ENCODE measurements at places on chromosomes 13 and 19.

- DNase-seq = peak; percentile 56
Measured at GRCh38 chr13:40096357-40096901, 441.0 kb downstream of the COG6 start.

- DNase-seq = no peak
Measured at GRCh38 chr13:44868397-44868796, 120.9 kb downstream of the NUFIP1 start.

- DNase-seq = peak; percentile 55
Measured at GRCh38 chr19:49746206-49746958, 16.7 kb downstream of the TSKS start.

- DNase-seq = peak; percentile 50
Measured at GRCh38 chr19:10603873-10604459, 16.9 kb upstream of the AP1M2 start.

DNA sequence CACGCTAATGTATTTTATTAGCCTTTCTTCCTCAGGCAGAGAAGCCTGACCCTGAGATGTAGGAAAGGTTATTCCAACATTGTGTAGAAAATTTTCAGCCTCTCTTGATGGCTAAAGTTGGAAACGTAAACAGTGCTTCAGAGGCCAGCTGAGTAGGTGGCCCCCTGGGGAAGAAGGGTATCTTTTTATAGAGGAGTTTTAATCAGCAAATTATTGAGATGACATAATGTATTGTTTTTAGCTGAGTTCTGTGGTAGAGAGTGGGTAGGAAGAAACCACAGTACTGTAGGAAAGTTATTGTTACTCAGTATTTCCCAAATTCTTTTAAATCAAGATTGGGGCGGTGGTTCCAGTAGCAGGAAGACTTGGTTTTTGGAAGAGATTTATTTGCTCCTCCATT lies 268.8 kb downstream of the DLEU7 start:
- no peak for DNase-seq

DNA sequence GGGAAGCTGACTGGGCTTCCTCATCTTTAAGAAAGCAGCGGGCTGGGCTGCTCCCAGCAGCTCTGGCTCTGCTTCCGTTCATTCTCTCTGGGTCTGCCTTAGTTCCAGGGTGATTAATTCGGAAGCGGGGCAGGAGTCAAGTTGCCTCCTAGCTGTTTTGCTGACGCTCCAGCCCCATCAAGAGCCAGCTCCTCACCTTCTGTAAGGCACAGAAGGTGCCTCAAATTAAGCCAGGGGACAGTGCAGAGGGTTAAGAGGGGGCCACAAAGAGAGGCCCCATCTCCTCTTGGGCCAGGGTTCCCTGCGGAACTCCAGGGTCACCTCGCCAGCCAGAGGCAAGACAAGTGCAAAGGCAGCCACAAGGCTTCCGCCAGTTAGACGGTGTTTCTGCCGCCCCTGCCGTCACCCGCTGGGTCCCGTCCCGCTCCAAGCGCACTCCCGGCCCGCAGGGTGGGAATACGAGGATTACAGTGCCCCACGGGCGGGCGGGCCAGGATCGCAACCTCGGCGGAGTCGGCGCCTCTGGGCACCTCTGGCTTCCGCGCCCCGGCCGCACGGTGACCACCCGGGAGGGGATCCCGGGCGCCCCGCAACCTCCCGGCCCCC lies 508 bp downstream of the SLC15A1 start:
- no peak for DNase-seq

DNA sequence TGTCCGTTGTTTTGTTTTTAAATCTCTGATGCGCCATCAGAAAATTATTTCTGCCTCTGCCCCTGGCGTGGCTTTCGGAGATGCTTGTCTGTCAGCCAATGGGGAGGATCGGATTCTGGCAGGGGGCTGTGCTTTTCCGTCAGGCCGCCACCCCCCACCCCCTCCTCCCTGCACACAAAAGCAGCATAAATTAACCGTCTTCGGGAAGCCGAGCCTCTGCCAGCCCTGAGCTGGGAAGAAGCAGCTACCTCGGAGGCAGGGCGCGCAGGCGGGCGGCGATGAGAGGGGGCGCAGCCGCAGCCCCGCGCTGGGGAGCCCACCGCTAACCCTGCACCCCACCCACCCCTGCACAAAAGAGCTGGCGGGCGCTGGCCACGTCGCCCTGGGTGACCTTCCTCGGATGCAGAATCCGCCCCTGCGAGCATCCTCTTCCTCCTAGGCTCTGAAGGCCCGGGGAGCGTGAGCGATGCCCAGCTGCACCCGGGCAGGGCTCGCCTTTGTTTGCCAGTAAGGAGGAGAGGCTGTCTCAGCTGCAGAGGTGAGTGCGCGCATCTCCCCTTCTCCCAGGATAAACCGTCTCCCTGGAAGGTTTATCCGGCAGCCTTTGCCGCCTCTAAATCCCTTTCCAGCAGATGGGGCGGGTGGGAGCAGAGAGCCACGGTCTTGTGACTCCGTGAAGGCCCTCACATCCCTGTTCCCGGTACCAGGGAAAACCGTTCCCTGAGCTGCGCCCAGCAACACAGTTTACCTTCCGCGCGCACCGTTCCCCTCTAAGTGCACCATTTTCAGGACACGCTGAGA lies at the start of gene ATCAY:
ATCAY (plus strand) TSS at position 215 of the 801 bp plus-strand sequence. CDS start 5,083 bp downstream, outside the sequence.
- DNase-seq = no peak

DNA sequence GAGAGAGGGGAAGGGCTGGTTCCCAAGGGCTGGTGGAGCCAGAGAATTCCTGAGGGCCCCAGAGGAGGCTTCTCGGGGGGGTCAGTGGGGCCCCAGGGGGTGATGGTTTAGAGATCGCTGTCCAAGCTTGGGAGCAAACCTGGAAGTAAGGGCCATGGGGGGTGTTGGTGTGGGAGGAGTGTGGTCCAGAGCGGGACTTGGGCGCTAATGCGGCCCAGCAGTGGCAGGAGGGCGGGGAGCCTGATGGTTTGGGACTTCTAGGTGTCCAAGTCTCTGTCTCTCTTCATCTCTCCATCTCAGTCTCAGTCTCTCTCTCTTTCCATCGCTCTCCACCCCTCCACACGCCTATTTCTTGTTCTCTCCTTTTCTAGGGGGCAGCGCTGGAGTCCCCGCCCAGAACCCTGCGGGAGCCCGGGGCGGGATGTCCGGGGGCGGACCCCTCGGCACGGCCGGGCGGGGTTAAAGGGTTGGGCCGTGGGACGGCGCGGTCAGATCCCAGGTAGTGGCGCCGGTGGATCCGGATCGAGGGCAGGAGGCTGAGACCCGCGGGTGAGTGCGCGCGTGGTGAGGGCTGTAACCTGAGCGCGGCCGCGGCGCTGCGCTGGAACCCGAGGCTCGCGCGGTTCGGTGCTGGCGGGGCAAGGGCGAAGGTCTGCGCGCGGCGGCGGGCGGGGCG lies at the start of gene CYP4F22:
CYP4F22 (plus strand) TSS at position 491 of the 676 bp plus-strand sequence. CDS start 16,812 bp downstream, outside the sequence.
- peak; percentile 28 for DNase-seq

- no peak for DNase-seq
Measured at GRCh38 chr13:30844548-30845296, 61.3 kb upstream of the MEDAG start.

DNA sequence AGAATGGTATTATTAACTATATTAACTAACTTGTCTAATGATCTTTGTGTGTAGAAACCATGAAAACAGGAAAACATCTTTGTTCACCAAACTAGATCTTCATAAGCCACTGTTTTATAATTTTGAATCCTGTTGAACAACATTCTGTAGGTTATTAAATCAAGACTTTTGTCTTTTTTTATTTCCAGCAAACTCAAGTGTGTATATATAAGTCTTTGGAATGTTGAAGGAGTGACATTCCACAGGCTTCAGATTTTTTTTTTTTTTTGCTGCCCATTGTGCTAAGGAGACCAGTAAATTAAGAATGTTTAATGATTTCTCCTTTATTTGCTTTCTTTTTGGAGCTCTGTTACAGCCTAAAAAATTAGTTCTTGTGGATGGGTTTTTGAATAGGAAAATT lies 89.6 kb downstream of the LMO7 start:
- no peak for DNase-seq

GRCh38 chr19:8391198-8392016 lies 1.2 kb downstream of the RAB11B start:
- no peak for DNase-seq

GRCh38 chr19:14182476-14182875 lies 23.5 kb downstream of the ADGRL1 start:
- DNase-seq = no peak

- DNase-seq = no peak
Measured at GRCh38 chr13:35285677-35286076, 190.8 kb downstream of the MAB21L1 start.

DNA sequence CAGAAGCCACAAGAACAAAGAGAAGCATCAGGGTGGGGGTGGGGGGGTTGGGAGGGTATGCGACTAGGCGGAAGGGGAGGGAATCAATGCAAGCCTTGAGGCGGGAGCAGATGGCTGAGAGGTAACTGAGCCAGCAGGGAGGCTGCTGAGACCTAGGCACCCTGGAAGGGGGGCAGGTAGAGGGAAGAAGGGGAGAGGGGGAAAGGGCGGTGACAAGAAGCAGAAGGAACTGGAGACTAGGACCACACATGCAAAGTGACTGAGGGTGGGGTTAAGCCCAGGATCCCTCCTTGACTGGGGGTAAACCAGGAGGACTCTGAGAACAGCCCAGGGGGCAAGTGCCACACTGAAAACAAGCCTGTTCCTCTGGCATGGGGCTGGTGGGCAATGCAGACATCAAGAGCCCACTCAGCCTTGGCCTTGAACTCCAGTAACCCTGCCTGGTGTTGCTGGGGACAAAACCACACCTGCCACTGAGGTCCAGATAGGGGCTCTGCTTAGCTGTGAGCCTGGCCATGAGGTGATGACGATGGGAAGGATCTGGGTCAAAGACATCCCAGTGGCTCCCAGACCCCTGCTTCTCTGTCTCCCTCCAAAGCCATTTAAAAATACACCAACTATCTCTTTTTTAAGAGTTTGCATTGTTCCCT lies 20.3 kb downstream of the OPA3 start:
- peak; percentile 29 for DNase-seq

DNA sequence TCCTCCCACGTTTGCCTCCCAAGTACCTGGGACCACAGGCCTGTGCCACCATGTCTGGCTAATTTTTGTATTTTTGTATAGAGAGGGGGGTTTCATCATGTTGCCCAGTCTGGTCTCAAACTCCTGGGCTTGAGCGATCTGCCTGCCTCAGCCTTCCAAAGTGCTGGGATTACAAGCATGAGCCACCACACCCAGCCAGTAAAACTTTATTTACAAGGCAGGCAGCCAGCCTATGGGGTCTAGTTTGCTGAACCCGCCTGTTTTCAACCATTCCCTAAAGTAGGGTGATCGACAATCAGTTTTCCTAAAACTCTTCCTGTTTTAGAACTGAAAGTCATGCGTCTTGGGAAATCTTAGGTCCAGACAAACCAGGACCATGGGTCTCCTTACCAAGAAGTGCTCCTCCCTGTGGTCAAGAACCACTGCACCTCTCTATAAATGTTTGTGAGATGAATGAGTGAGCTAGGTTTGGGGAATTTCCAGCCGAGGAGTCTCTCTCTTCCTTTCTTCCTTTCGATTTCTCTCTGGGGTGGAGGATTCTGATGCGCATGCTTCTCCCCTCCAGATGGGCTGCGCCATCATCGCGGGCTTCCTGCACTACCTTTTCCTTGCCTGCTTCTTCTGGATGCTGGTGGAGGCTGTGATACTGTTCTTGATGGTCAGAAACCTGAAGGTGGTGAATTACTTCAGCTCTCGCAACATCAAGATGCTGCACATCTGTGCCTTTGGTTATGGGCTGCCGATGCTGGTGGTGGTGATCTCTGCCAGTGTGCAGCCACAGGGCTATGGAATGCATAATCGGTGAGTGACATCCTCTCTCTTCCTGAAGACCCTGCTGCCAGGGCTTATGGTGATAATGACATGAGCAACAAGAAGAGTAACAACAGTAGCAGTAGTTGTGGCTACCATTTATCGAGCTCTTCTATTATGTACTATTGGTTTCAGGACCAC lies 38.7 kb downstream of the ADGRE1 start:
- DNase-seq = no peak

DNA sequence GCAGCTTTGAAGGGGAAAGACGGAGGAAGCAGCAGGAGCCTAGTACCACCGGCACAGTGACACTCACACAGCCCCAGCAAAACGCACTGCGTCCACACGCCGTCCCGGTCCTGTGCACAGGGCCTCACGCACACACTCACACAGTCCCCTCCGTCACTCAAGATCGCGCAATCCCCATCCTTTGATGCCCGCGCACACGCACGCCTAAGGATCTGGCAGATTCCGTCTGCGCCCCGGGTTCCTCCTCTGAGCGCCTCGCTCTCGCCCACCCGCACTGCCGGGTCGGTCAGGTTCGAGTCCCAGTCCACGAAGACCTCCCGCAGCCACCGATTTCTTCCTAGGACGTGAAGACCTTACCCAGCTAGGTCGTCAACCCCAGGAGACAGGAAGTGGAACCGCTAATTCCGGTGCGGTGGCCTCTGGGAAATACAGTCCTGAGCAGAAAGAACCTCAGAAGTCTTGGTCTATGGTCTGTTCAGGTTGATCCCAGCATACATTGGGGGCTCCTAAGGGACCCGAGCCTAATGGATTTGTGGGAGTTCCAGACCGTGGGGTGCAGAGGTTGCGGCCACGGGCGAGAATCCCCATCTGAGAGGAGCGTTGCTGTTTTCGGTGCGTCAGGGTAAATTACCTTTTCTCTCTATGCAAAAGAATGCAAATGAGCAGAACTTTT lies at the start of gene ZNF780B:
ZNF780B (minus strand) TSS at position 400 of the 673 bp plus-strand sequence. CDS start 5,899 bp downstream, outside the sequence.
- DNase-seq = peak; percentile 87

- no peak for DNase-seq
Measured at GRCh38 chr19:19691683-19692082, 23.0 kb downstream of the ZNF101 start.

DNA sequence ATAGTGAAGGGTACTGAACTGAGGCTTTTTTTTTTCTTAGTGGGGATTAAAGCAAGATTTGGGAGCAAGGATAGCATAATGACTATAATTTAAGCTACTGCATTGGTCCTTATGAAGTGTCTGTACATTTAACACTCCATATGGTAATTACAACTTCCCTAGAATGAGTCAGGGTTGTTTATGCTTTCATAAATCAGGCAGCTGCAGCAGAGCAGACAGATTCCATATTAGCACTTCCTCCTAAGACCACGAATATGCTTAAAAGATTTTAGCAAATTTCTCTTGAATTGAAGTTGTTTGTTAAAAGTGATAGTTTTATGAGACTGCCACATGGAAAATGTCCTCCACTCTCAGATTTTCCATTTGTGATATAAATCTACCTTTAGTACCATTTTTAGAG lies 401.1 kb upstream of the SPRY2 start:
- DNase-seq = no peak

GRCh38 chr13:24035411-24035810 lies 125.1 kb upstream of the SPATA13 start:
- no peak for DNase-seq

DNA sequence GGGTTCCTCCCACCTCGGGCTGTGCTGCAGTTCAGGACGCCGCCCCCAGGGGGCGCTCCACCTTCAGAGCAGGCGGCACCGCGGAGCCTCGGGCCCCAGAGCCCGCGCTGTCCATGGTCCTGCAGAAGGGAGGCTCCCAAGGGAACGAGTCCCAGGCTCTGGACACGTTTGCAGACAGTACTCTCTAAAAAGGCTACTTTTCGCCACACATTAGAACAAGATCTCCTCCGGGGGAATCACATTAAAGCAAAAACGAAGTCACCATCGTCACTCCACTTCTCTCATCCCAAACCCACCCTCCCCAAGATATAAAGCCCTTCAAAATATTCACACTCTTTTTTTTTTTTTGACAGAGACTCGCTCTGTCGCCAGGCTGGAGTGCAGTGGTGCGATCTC lies 4.6 kb upstream of the SIGLEC10 start:
- peak; percentile 91 for DNase-seq

GRCh38 chr13:22286338-22286737 lies 615.5 kb downstream of the FGF9 start:
- no peak for DNase-seq

Data from activated naive CD4-positive, alpha-beta T cell treated with anti-CD3 and anti-CD28 coated beads, Interleukin-2, amount 10 ng/mL, durations not matched to agents 7 days and 5 days (primary cell).